ENCODE measurements at places on chromosomes 1 and 21. TPM values are rescaled to one million over a fixed set of nuclear protein-coding genes. Genes with fewer than 3 reads are reported as not detected.

Gene SDE2
- 25.8 TPM for total RNA-seq

- DNase-seq = no peak
These were observed 23.1 kb upstream of the SMAP2 start for GRCh38 chr1:40350391-40350790.

DNA sequence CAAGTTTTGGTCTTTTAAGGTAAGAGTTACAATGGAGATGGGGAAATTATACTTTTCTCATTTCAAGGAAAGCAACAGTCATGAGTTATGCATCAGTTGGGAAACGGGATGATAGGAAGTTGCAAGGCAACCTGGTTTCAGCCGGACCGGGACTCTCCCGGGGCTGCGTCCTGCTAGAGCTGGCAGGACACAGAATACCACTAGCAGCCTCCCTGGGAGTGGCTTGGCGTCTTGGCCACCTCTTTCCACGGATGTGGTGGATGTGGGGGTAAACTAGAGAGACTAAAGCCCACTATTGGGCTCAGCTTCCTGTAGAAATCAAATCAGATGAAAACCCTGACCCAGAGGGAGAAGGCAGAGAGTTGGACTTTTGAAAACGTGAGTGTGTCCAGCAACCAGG, 71.9 kb downstream of the ADARB1 start:
- no peak for DNase-seq

DNA sequence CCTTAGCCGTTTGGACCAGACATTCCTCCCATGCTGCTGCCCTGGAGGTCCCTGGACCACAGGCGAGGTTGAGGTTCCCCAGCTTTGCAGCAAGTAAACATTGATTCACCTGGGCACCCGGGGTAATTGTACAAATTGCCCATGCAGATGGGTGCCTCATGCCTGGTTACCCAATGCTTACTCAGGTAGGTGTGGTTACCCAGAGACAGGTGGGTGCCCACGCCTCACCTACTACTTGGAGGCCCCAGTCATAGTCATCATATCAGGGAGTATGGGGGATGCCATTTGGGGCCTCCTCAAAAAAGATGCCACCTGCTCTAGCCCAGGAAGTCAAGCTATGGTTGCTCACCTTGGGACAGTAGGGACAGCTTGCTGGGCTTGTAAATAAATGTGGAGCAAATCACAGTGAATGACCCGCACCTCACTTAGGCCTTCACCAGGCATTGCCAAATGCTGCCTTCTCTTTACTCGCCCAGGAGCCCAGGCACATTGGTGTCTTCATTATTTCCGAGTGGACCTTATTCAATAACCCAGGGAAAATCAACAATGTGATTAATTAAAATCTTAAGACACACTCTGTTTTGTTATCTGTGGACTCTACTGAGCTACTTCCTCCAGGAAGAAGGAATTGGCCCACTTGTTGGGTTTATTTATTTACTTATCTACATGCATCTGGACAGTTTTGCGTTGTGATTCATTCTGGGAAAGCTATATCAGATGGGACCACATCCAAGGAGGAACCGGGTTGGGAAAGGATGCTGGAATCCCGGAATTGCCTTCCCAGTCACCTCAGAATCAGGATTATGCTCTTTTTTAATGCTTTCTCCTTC, 35.6 kb upstream of the GRHL3 start:
- DNase-seq = peak; percentile 92

DNA sequence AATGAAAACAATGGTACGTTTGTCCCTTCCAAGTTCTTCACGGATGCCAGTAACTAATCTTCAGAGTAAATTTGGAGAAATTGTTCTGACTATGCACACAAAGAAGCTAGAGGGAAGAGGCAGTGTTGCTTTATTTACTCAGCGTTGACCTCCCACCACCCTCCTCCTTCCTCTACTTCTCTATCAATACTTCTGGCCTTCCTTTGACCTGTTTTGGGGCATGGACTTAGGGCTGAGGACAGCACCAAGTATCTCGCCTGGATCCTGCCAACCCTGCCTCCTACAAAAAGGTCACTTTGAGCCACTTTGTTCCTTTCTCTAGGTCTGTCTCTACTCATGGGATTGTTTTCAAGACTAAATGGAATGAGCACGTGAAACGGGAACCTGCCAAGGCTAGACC, 282.6 kb downstream of the DSCAM start:
- DNase-seq = no peak

All from fibroblast of lung (primary cell).